Activated CD4-positive, CD25-positive, alpha-beta regulatory T cell treated with anti-CD3 and anti-CD28 coated beads, Interleukin-2, amount 50 U/mL, for 24 hours (primary cell): ENCODE measurements at places on chromosomes 13 and 19.

DNA sequence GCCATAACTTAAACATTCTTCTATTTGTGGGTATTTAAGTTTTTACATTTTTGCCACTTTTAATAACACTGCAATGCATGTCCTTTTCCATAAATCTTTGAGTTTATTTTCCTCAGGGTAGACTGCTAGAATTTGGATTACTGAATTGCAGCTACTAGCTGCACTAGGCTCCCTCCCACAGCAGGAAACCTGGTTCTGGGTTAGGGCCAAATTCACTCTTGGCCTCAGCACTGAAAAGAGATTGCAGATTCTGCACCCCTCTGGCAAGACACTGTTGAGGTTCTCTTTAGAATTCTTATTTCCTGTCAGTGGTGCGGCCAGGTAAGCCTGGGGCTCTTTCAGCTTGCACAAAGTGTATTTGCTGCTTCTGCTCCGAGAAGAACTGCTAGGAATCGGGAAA, 155.7 kb downstream of the ENOX1 start:
- no peak for ATAC-seq

DNA sequence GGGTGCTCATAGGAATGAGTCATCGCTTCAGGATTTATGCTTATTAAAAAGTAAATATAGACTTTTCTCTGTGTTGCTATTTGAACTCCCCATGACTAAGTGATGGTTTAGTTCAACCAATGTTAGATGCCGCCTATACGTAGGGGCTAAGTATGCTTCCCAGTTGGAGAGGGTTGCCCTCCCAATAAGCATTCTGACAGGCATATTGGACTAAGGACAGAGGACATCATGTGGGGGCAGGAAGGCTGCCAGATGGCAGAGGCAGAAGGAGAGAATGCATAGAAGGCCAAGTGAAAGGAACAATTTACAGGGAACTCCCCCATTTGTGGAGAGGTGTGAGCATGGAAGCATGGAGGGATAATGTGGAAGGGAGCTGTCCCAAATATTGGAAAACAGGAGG, 318.4 kb upstream of the OBI1 start:
- no peak for ATAC-seq

DNA sequence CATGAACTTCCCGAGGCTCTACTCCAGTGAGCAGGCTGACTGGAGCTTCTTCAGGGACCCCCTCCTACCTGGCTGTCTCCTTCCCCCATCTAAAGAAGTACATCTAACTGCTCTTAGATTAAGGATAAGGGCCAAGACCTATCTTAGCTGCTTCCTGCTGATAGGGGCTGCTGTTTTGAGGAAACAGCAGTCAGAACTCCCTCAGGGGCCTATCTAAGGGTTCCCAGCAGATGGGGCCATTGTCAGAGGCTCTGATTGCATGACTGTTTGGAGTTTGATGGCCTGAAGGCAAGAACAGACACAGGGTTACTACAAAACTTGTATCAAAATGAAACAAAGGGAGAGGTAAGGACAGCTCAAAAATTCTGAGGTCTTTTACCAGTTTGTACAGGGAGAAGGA, 2636.9 kb upstream of the PCDH20 start:
- no peak for ATAC-seq

DNA sequence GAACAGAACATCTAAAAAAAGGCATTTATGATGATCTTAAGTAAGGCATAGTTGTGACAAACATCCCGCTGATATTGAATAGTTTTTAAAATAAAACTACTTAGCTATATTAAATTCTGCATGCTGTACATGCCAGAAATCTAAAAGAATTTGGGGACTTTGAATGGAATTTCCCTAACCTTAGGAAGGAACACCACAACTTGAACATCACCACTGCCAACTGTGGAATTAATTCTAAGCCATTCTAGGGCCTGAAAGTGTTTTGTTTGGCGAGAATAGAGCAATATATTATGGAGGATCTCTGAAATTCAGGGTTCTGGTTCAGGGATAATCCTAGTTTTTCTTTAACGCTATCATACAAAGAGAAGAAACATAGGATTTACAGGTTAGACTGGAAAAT, 17.8 kb upstream of the LATS2 start:
- ATAC-seq, result no peak

- ATAC-seq, result no peak
Observed at GRCh38 chr19:51075998-51076397, 6.7 kb downstream of the KLK14 start.

DNA sequence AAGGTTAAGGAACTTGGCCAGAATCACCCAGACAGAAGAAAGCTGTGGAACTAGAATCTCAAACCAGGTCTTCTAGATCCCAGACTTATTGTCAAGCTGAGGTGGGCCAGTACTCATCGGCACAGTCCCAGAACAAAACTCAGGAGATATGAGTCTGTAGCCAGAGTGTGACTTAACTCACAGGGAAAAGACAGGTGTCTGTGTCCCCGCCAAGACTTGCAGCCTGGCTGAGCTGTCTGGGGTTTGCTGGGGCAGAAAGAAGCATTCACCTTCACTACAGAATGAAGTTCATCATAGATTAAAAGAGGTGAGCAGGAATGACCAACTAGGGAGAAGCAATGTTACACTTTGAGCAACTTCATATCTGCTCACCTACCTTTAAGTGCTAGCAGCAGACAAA, 257.2 kb downstream of the FOXO1 start:
- ATAC-seq, result no peak

DNA sequence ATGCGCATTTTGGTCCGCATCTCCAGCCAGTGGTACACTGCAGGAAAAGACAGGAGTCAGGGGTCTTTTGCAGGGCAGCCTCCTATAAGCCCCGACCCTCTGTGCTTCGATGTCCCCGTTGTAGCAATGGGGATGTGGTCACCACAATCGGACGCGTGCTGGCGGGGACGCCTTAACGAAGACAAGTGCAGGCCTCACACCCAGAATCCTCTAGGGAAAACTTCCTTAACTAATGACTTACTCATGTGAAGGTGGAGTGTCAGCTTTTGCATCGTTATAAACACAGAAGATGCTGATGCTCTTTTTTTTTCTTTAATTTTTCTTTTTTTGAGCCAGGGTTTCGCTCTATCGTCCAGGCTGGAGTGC, 22.1 kb downstream of the VASP start:
- ATAC-seq, result no peak
